WERI-Rb-1 (cell line): ENCODE measurements at places on chromosomes 6 and 20.
A peak's percentile ranks its signal among the peaks of the same experiment; 100 is the strongest.

- DNase-seq: no peak
Observed at GRCh38 chr6:13767121-13767808, 47.1 kb downstream of the MCUR1 start.

DNA sequence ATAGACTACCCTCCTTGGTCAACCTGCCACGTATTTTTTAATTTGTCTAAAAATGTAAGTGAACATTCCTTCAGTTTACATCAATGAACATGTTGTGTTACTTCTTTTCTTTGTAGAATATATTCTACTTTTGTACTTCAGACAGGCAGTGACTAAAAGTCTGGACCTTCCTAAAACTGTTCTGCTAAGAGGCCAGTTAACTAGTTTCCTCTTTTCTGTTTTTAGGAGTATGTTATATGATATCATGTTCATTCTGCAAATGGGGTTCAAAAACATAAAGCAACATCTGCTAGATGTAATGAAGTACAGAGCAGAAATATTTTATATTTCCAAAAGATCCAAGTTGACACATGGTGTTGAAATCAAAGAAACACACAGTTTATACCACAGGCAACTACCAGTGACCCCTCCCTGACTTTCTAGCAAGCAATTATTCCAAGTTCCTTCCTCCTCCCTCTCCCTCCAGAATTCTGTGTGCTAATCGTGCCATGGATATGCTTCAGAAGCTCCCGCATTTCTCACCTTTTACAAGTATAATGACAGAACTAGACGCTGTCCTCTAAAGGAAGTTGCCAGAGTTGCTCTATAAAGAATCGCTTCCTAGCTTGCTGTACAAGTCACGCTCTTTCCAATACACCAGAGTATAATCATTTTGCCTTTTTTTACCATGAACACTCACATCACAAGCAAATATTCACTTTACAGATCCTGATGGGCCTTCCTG lies 64.7 kb downstream of the ARHGAP18 start:
- no peak for DNase-seq

DNA sequence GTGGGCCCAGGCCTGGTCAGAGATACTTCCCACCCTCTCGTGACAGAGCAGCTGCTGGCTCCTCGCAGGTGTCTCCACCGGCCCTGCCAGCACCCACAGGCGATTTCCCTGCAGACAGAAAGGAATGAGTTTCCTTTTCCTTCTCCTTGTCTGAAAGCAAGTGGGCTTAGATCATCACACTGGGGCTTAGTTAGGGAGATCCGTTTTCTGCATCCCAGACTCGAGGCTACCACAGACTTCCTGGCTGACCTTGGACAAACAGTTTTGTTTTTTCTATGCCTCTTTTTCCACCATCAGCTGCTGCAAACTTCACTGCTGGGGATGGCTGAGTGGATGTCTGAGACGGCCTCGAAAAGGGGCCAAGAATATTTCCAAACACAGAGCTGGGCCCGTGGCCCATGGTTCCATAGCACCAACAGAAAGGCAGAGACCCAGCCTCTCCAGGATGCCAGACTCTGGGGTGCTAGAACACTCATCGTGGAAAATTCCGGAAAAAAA lies 86.5 kb downstream of the BANF2 start:
- DNase-seq: no peak

- no peak for DNase-seq
Observed at GRCh38 chr6:107344981-107345380, 114.4 kb downstream of the PDSS2 start.

GRCh38 chr6:150813993-150814359 lies 51.5 kb upstream of the MTHFD1L start:
- no peak for DNase-seq

DNA sequence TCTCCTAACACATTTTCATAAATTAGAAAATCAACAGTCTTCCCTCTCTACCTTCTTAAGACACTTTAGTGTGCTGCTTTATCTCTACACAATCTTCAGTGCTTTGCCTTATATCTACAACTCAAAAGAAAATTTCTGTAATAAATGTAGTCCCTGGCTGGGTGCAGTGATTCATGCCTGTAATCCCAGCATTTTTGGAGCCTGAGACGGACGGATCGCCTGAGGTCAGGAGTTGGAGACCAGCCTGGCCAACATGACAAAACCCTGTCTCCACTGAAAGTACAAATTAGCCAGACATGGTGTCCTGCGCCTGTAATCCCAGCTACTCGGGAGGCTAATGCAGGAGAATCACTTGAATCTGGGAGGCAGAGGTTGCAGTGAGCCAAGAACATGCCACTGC lies 9.7 kb upstream of the EDN1 start:
- DNase-seq: no peak

GRCh38 chr6:122365775-122366403 lies 33.6 kb upstream of the HSF2 start:
- no peak for DNase-seq

- DNase-seq: no peak
Observed at GRCh38 chr6:147053311-147053921, 150.8 kb upstream of the STXBP5 start.

GRCh38 chr6:93735099-93735498 lies 315.7 kb upstream of the EPHA7 start:
- DNase-seq: no peak

DNA sequence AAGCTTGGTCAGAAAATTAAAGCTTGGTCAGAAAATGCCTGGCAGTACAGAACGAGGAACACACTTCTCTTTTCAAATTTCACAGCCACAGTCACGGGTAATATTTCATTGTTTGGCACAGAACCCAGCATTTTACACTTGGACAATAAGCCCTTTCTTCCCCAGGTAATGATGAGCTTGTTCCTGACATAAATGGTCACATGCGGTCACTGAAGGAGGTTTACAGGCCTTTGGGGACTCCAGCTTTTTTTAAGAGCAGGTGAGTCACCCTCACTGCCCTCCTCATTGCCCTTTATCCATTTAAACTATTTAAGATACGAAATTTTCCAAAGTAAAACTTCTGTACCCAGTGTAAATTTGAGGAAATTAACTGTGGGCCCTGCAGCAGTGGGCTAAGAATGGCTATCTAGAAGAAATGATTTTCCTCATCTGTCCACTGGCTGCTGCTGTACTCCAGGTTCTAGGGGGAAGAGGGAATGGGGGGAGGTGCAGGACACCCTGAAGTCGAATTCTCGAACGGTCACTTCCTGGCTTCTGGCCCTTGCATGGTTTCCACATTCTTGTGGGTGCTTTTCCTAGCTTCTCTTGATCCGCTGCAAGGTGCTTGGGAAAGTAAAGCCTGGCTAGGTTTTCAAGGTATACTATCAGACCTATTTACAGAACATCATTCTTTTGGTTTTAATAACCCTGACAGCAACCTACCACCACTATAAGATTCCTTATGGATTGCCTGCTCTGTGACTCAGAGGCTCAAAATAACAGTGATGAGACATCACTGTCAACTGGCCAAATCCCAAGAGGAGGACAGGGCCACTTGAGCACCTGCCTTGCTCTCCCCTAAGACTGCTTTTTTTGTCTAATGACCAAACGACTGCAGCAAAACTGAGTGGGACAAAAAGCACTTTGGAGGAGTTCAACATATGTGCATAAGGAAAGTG lies 75.8 kb downstream of the PREP start:
- no peak for DNase-seq

DNA sequence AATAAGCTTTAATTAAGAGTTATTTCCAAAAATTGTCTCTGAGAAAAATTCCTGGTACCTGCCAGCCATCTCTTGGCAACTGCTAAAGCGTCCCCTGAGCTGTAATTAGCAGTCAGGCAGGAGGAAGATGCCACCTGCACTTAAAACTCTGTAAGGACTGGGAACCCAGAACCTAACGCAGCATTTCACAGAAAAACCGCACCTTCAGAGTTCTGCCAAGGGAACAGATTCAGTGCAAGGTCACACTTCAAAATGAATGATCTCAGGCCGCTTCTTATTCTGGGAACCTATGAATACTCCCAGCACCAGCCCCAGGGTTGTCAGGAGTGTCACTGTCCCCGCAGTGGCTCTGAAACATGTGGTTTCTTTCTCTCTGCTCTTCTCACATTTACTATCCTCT lies 36.7 kb downstream of the INSM1 start:
- no peak for DNase-seq

DNA sequence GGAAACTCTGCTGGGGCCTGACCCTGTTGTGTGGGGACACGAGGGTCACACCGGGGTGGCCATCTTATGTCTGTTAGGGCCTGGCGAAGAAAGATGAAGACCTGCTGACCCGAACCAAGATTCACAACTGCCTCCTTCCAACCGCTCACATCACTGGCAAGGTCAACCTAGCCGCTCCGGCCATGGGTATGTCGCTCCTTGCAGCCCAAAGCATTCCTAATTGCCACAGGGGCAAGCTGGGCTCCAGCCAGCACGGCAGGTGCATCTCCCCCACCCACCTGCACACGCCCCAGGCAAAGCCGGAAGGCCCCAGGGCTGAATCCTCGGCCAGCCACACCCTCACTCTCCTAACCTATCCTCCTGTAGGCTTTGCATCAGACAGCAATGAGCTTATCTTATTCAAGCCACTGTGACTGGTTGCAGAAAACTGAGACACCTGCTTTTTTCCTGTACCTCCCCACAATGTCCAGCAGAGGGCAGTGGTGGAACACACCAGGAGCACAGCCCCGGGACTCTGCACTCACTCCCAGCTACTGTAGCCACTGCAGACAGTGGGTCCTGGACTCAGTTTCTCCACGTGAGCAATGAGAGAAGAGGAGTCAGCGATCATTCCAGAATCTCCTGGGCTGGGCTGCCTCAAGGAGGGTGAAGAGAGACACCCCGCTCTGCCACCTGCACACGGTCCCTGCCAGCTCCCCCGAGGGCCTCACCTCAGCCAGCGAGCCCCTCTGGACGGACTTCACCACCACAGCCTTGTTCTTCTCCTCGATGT lies 170.2 kb downstream of the PREX1 start:
- peak; percentile 60 for DNase-seq

DNA sequence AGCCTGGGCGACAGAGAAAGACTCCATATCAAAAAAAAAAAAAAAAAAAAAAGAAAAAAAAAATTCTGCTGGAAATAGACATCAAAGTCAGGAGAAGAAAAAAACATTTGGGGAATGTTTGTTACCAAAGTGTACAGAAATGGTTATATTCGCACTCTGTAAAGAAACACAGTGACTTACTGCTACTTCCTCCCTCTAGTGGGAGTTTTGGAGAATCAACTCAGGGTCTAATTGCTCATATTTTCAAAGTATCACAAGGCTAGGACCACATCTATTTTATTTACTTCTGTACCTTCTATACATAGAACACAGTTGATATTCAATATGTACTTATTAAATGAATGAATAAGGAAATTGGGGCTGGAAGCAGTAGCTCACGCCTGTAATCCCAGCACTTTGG lies 24.4 kb downstream of the ARG1 start:
- DNase-seq: no peak

DNA sequence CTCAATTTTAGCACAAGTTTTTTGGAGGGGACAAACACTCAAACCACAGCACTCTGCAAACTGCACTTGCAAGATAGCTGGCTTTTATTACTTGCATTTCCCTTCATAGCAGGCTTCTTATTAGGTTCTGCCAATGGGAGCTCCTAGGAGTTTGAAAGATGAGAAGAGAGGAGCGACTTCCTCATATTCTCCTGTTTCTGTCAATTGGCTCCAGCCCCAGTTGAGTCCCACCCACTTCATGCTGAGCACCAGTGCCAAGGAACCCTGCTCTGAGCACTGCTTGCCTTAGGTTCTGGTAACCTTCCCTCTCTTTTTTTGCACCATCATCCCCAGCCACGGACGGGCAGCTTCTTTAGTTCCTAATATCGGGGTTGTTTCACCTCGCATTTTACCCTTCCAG lies 67.9 kb downstream of the PSMB1 start:
- DNase-seq: no peak

DNA sequence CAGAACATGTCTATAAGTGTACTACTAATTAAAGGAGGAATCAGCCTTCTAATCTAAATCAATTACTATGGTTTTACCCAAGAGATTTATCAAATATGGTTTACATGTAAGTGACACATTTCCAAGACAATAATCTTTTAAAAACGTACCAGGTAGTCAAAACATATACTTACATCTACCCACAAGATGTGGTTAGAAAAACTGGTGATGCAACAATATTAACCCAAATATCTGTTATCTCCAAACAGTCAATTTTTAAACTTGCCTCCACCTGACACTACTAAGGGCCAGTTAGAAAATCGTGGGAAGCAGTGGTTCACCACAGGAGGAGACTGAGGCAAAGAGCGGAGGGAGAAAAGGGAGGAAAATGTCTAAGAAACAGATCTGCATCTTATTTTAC lies 28.0 kb downstream of the NOL7 start:
- DNase-seq: no peak

GRCh38 chr6:132446141-132446854 lies 45.0 kb upstream of the MOXD1 start:
- DNase-seq: no peak

- DNase-seq: no peak
Observed at GRCh38 chr20:54223285-54223684, 15.4 kb downstream of the PFDN4 start.

- DNase-seq: no peak
Observed at GRCh38 chr20:10591946-10592521, 81.8 kb downstream of the JAG1 start.

- no peak for DNase-seq
Observed at GRCh38 chr20:44089987-44090674, 96.9 kb downstream of the JPH2 start.

DNA sequence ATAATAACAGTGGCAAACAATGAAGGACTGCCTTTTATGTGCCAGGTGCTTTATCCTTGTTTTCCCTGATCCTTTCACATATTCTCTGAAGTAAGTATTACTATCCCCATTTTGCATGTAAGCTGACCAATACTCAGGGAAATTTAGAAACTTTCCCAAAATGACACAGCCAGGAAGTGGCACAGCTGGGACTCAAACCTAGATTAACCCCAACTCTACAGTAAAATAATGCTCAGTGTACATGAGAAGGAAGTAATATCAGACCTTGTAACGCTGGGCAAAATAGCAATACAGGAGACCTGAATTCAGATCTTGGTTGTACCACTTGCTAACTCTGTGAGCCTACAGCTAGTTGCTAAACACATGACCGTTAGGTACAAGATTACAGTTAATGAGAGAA lies 26.8 kb upstream of the NRSN1 start:
- DNase-seq: no peak

DNA sequence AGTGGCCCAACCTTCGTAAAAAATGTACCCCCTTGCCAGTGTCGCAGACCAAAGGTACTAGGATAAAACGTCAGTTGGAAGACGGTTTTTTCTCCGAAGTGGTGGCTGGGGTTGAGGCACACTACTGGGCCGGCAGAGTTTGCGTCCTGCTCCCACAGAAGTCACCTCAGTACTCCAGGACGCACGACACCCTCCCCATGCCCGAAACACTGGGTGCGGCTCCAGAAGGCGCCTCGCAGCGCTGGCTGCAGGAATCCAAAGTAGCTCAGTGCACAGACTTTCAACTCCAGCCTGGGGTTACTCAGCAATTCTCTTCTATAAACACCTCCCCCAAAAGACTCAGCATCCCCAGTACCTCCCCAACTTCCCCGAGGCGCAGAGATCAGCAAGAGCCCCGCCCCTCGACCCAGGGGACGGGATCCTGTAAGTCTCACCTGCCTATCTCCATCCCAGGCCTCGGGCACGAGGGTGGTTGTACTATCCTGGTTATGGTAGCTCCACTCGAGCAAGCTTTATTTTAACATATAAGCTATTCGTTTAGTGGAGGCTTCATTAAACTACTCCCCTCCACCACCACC lies 88.2 kb downstream of the ZFP64 start:
- no peak for DNase-seq
